ENCODE measurements at places on chromosomes 1 and 21.

DNA sequence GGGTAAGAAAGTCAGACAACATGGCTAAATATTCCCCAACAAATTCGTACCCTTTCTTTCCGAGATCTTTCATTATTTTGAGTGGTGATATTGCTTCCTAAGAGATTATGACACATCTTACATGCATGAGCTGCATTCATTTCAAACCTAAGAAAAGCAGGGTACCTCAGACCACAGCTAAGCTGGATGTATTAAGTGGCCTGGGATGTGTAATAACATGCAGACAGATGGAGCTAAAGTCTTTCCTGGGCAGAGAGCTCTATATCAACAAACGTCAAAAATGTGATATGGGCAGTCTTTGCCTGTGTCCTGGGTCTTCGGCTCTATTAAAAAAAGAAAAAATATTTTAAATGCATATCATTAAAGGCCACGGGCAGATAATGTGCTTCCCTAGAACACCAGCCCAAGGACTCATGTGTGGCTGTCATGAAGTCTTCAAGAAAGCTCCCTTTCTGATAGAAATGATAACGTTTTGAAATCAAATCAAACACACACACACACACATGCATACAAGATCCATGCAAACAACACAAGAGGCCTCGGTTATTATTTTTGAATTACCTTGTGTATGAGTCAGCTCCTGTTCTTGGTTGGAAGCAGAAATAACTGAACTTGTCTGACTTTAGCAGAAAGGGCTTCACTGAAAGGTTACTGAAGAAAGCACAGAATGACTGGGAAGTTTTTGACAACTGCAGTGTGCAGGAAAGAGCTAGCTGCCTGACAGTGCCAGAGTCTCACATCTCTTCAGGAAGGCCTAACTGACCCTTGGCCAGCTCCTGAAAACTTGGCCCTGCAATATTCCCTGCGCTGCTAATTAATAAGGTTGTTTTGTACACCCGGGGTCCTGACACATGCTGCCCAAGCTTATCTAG, 231.2 kb downstream of the DSCAM start:
- DNase-seq = no peak

DNA sequence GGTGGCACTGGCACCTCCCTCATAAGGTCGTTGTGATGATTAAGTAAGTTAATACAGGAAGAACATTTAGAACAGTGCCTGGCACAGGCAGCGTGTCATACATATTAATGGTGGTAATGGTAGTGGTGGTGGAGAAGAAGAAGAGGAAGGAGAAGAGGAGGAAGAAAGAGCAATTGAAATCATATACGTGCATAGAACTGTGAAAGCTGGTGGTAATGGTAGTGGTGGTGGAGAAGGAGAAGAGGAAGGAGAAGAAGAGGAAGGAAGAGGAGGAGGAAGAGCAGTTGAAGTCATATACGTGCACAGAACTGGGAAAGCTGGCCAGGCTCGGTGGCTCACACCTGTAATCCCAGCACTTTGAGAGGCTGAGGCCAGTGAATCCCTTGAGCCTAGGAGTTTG, 121.3 kb upstream of the HOOK1 start:
- no peak for DNase-seq

GRCh38 chr21:25818551-25818950, 83.8 kb downstream of the GABPA start:
- no peak for DNase-seq

- DNase-seq = no peak
Observed at GRCh38 chr1:155075535-155075934, 3.1 kb upstream of the EFNA3 start.

DNA sequence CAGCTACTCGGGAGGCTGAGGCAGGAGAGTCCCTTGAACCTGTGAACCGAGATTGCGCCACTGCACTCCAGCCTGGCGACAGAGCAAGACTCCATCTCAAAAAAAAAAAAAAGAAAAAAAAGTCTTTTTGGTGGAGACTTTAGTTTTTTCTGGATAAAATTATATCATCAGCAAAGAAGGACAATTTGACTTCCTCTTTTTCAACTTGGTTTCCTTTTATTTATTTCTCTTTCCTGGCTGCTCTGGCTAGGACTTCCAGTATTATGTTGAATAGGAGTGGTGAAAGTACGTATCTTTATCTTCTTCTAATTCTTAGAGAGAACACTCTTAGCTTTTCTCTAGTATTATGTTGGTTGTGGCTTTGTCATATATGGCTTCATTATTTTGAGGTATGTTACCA, 130.8 kb downstream of the PCBP3 start:
- no peak for DNase-seq

- no peak for DNase-seq
Observed at GRCh38 chr21:27812279-27812678, 845.4 kb upstream of the ADAMTS5 start.

- DNase-seq = no peak
Observed at GRCh38 chr1:29391362-29391880, 155.1 kb downstream of the PTPRU start.

- no peak for DNase-seq
Observed at GRCh38 chr1:186900539-186901237, 71.9 kb downstream of the PLA2G4A start.

DNA sequence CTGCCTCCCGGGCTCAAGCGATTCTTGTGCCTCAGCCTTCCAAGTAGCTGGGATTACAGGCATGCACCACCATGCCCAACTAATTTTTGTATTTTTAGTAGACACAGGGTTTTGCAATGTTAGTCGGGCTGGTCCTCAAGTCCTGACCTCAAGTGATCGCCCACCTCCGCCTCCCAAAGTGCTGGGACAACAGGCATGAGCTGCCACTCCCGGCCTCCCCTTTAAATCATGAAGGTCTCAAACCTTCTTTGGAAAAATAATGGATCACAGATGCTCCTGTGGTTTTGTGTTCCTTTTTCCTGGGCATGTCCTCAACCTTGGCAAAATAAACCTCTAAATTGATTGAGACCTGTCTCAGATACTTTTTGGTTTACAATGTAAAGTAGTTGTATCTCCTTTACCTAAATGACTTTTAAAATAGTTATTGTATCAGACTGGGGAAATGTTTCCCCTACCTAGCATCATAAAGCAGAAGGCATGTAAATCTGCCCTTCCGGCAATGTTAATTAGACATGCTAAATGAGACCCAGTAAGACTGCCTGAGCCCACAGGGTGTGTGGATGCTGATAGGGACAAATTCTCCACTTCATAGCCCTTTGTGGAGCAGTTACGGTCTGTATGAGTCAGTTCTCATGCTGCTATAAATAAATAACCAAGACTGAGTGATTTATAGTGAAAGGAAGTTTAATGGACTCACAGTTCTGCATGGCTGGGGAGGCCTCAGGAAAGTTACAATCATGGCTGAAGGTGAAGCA, 27.8 kb downstream of the CBR1 start:
- DNase-seq = no peak

GRCh38 chr21:35075546-35075945, 26.4 kb upstream of the RUNX1 start:
- DNase-seq = no peak

DNA sequence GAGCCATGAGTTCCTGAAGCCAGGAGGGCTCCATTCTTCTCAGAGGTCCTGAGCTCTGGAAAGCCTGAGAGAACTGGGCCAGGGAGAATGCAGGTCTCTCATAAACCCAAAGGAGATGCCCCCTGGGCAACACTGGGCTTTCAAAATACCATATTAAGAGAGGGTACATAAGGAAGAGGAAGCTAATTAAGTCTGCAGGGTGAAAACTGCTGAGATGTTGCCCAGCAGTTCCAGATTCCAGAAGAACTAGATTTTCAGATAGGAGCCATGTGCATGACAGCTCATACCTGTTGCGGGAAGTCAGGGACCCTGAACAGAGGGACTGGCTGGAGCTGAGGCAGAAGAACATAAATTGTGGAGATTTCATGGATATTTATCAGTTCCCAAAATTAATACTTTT, 40.9 kb downstream of the CYP4A11 start:
- DNase-seq = peak; percentile 82

DNA sequence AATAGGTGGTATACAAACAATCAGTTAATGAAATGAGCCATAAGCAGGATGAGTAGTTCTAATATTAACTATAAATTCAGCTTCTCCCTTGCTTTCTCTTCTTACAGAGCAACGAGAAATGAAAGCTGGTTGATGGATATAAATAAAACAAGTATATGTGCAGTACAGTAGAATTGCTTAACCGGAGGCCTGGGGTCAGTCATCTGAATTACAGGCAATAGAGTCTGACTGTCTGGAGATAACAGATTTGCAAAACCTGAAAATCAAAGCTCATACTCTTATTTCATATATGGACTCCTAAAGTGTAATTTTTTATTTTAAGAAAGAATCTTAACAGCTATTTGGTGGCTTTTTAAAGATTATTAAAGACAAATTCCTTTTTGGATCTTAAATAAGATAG, 43.1 kb upstream of the SGIP1 start:
- DNase-seq = no peak

DNA sequence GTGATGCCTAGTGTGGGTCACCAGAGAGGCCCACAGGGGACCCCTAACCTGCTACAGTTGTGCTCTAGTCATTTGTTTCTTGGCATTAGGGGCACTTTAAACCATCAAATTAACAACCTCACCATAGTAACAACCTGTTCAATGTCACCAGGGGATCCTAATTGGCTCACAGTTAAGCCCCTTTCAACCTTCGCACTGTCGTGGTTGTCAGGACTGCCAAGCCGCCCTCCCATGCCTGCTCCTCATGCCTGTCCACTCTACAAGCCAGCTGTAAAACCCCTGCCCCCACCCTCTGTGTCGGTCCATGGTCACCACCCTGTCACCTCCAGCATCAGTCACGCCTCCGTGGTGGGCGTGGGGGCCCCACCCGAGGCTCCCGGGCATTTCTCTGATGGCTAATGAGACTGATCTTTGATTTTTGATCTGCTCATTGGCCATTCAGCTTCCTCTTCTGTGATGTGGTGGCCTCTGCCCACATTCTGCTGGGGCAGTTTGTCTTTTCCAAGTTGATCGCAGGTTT, 96.6 kb downstream of the WDR4 start:
- no peak for DNase-seq

DNA sequence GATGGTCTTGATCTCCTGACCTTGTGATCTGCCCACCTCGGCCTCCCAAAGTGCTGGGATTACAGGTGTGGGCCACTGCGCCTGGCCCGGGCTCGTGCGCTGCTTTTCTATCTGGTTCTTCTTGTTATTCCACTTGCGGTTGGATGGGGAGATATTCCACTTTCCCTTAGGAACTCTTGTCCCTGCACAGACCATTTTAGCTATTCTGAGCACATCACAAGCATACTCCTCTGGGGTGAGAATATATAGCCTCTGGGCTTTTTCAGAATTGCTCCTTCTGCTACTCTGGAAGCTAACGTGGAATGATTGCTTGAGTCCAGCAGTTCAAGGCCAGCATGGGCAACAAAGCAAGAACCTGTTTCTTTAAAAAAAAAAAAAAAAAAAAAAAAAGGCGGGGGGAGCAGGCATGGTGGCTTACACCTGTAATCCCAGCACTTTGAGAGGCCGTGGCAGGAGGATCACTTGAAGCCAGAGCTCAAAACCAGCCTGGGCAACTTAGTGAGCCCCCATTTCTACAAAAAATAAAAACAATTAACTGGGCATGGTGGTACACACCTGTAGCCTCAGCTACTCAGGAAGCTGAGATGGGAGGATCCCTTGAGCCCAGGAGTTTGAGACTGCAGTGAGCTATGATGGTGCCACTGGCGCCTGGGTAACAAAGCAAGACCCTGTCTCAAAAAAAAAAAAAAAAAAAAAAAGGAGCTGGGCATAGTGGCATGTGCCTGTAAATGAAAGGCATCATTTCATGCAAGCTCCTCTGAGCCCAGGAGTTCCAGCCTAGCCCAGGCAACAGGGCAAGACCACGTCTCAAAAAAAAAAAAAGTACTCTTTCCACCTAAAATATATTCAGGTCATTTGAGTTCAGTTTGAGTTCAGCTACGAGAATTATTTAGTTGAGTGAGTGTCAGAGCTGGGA, 11.8 kb upstream of the PGD start:
- DNase-seq = peak; percentile 52

DNA sequence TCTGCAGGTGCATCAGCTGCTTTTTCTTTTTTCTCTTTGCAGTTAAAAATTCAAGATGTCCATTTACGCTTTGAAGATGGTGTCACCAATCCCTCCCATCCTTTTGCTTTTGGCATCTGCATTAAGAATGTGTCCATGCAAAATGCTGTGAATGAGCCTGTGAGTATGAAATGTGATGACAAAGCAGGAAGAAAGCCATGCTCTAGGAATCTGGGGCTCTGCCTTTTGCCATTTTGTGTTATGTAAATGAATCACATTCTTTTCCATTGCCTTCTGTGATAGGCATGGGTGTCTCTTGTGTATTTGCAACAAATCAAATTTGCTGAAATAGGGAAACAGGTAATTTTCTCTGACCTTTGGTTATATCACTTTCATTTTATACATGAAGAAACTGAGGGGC, 19.4 kb downstream of the VPS13D start:
- no peak for DNase-seq

DNA sequence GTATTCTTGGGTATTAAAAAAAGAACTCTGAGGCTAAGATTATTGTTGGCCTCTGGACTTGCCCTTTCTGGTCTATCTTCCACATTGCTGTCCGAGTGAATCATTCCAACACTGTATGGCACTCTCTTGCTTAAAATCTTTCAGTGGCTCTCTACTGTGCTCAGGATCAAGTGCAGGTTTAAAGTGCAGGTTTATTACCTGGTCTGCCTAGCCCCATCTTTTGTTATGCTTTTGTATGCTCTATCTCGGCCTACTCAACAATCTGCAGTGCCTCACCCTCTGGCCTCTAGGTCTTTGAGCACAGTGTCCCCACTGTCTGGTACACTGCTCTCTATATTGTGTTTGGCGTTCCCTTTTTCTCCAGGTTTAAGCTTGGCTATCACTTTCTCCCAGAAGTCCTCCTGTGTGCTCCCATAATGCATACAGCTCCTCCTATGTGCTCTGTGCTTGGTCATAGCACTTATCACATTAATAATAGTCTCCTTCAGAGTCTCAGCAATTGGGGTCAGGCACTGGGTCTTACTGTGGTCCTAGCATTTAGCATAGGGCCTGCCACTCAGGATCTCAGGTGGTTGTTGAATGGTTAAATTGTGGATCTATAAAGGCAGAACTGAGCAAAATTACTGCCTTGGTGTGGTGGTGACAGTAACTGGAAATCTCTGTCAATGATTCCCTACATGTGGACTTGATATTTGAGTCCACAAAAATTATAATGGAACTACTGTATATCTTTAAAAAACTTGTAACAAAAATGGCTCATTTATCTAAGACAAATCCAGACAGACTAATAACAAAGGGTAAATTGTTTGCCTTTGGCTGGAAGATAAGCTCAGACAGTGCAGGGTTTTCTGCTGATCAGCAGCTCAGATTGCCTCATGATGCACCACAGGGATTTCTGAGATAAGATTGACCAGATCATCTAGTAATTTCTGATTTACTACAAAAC, 10.6 kb upstream of the LDLRAD1 start:
- DNase-seq = no peak

GRCh38 chr1:209808059-209808581, 2.2 kb upstream of the IRF6 start:
- DNase-seq = no peak
